Activated naive CD4-positive, alpha-beta T cell treated with anti-CD3 and anti-CD28 coated beads, Interleukin-2, amount 50 U/mL, for 72 hours (primary cell): ENCODE measurements at places on chromosomes 2 and 18.

DNA sequence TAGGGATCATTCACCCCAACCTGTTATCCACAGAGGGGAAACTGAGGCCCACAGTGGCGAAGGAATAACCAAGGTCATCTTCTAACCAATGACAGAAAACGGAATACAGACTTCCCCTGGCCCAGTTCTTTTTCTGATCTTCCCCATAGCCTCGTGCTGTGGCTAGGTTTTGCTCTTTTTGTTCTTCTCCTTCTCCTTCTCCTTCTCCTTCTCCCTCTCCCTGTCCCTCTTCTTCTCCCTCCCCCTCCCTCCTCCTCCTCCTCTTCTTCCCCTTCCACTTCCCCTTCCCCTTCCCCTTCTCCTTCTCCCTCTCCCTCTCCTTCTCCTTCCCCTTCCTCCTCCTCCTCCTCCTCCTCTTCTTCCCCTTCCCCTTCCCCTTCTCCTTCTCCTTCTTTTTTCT is 12.9 kb upstream of the TWIST2 start:
- DNase-seq, result no peak

GRCh38 chr2:10242451-10242850 is 60.3 kb upstream of the HPCAL1 start:
- no peak for DNase-seq

DNA sequence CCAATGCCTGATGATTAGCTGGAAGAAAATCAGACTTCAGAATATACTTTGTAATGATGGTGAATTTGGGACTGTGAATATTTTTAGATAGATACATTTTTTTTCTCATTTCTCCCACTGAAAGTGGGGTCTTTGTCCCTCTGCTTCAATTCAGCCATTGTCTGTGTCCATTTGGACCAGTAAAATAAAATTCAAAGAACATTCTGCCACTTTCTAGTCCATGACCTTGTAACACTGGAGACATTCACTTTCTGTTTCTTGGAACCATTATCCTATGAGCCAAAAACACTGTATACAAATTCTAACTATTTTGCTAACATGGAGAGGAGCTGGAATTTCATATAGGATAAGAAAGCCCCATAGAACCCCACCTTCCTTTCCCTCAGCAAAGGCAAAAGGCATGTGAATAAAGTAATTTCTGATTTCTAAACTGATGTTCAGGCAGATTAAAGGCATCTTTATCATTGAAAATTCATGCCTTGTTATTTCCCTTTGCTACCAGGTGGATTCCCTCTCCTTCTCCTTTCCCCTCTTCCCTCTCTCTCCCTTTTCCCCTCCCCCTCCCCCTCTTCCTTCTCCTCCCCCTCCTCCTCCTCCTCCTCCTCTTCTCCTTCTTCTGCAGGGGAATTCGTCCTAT is 2010.4 kb upstream of the LRRTM1 start:
- DNase-seq, result no peak

DNA sequence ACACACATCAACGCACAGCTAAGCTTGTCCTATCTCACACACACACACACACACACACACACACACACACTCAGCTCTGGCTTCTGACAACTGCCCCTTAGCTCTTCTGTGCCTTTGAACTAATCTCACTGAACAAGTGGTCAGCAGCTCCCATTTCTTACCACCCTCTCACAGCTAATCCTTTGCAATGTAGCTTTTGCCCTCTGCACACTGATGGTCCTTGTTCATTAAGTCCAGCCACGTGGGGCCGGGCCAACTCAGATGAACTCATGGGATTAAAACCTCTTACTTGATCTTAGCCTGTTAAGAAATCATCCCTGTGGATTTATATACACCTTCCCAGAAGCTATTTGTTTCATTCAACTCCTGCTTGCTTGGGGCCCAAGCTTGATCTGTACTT is 36.6 kb downstream of the DPYSL5 start:
- DNase-seq, result no peak

GRCh38 chr2:56502616-56503015 is 318.8 kb downstream of the CCDC85A start:
- DNase-seq, result no peak

DNA sequence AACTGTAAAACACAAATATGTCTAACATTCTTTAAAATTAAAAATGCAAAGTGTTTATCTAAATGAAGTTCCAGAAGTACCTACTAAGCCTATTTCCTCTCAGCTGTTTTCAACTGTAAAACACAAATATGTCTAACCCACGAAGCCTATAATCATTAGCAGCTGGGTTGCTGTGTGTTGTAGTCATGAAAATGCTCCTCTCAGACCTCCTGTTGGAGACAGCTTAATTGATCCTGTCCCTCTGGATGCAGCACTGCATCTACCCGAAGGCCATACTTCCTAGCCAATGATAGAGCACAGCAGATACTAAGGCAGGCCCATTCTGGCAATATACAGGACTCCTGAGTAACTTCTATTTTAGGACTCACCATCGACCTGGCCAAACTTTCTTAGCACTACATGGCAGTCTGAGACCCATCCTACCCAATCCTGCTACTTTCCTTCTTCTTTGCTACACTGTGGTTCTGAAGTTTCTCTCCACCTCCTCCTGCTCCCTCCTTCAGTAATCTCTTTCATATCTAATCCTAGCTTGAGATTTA is 92.5 kb upstream of the RBBP8 start:
- no peak for DNase-seq
